ENCODE measurements at places on chromosomes 6 and 20. TPM values are rescaled to one million over a fixed set of nuclear protein-coding genes. Genes with fewer than 3 reads are reported as not detected.

Gene PROCR
- total RNA-seq, result 0.24 TPM

Gene LPA
- total RNA-seq, result not detected

Gene SYTL3
- total RNA-seq, result 106 TPM

Gene ANKRD66
- total RNA-seq, result not detected

DNA sequence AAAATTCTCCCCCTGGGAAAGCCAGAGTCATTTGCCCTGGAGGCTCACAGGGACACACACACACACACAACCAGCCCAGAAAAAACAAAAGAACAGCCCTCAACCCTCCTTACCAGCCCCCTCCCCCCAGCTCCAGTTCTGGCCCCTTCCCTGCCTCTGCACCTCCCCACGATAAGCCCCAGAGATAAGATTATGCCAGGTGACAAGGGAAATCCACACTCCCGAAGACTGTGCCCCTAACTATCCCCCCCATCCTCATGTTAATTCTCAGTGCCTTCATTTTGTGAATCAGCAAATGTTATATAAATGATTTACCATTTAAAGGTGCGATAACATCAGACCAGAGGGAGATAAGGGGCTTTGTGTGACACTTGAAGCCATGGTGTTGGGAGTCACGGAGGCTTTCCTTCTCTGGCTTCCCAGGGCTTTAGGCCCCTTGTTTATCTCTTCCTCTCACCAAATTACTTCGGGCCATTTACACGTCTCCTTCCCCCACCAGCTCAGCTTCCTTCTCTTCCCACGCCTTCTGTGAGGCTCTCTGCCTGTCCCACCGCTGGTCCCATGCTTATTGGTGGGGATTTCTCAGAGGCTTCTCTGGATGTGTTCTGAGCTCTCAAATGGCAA lies 12.5 kb upstream of the FOXC1 start:
- DNase-seq, result no peak

DNA sequence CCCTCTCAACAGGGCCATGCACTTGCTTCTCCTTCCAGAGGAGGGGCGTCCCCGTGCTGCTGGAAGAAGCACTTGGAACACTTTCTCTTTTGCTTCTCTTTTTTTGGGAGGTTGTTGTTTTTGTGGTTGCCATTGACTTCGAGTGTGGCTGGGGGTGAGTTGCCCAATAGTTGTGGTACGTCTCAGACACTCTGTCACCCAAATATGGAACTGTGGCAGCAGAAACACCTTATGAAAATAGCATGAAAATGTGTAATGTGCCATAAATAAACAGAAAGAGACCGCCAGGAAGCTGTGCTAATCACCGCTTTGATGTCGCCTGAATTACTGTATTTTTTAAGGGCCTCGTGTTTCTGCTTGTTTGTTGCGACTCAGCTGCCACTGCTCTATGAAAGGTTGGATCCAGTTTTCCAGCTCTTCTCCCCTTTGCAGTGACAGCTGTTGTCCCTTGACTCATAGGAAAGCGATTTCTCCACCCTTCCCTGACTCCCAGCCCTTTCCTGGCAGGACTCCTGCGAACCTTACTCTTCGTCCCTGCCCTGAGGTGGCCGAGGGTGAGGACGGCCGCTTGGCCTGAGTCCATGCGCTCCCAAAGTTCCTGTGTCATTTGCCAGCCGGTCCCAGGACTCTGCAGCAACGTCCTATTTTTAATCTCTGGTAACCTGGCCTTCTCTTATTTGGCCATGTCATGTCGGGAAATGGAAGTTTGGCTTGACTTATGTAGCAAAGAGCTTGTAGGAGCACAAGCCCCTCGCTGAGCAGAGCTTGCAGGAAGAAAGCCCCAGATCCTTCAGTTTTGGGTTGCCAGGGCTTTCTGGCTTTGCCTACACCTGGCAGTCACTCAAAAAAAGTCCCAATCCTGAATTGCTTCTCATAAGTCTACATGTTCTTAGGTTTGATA lies 694.6 kb downstream of the QKI start:
- DNase-seq, result no peak

DNA sequence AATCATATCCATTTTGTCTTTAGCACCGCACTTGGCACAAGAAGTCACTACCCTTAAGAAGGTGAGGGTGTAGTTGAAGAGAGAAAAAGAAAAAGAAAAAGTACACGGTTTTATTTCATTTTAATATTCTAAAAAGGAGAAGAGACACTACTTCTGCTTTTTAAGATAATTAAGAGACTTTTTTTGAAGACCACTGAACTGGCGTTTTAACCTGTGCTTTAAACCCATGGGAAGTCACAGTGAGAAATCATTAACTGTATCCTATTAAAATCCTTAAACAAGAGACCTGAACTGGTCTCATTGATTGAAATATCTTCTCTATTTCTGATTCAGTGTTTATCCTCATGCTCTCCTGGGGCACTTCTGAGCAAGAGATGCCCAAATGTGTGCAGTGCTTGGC lies 243.5 kb downstream of the TMEM242 start:
- no peak for DNase-seq

DNA sequence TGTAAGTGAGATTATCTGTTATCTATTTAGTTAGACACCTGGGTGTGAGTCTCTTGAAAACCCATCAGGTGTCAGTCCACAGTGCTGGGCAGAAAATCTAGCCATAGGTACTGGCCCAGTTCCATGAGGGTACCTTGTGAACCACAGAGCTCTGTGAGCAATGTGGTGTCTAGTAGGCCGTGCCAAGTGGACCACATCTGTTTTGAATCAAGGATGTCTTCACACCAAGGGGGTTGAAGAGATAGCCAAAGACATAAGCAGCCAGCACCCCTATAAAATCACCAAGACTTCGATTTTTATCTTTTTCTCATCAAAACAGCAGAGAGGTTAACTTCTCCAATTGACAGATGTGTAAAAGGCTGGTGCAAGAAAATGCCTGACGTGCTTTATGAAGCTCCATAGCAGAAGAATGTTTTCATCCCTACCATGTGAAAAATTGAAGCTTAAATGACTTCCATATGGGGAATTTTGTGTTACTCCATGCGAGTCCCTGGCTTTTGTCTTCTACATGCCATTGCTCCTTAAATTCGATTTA lies 368.7 kb downstream of the HAO1 start:
- no peak for DNase-seq

- no peak for DNase-seq
Observed at GRCh38 chr20:13111249-13111911, 102.6 kb downstream of the SPTLC3 start.

GRCh38 chr6:124924333-124924759 lies 37.9 kb upstream of the RNF217 start:
- no peak for DNase-seq

DNA sequence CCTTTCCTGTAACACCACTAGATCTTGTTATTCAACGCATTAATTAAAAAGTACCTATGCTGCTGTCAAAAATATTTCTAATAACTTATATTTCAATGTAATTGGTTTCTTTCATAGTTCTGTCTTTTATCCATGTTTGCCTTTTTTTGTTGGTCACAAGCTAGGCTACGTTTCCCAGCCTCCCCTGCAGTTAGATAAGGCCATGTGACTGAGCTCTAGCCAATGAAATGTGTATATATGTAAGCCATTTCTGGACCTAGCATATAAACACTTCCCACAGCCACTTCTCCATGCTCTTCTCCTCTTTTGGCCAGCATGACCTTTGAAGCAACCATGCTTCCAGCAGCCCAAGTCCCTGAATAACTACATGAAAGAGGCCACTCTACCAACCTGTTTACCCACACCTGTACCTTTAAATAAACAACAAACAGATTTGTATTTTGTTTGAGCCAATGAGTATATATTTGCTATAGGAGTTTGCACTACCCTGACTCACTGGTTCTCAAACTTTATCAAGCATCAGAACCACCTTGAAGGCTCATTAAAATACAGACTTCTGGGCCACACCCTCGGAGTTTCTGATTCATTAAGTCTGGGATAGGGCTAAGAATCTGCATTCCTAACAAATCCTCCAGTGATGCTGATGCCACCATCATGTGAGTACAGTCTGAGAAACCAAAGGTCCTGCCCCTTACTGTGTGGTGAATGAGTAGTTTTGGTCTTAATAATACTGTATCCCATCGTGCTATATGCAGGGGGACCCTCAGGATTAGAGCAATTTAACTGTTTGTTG lies 45.6 kb upstream of the BEND6 start:
- no peak for DNase-seq

DNA sequence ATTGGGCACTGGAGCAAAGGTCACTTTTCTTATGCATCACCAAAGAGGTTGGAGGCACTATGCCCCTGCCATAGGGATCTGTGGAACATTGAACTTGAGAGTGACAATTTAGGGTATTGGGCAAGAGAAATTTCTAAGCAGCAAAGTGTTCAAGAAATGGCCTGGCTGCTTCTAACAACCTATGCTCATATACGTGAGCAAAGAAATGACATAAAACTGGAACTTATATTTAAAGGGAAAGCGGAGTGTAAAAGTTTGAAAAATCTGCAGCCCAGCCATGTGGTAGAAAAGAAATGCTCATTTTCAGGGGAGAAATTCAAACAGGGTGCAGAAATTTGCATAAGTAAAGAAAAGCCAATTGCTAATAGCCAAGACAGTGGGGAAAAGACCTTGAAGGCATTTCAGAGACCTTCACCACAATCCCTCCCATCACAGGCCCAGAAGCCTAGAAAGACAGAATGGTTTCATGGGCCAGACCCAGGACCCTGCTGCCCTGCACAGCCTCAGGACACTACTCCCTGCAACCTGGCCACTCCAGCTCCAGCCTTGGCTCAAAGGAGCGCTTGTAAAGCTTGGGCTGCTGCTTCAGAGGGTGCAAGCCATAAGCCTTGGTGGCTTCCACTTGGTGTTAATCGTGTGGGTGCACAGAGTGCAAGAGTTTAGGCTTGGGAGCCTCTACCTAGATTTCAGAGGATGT lies 24.4 kb downstream of the NCR2 start:
- DNase-seq, result no peak

GRCh38 chr6:135880066-135880972 lies 28.8 kb downstream of the PDE7B start:
- peak; percentile 91 for DNase-seq

GRCh38 chr6:158040051-158040803 lies 58.6 kb downstream of the SYNJ2 start:
- peak; percentile 72 for DNase-seq

- no peak for DNase-seq
Observed at GRCh38 chr6:313087-313486, 20.8 kb downstream of the DUSP22 start.
